ENCODE measurements at places on chromosomes 1 and 21.

GRCh38 chr1:198520524-198521254 lies 19.8 kb downstream of the ATP6V1G3 start:
- no peak for DNase-seq

DNA sequence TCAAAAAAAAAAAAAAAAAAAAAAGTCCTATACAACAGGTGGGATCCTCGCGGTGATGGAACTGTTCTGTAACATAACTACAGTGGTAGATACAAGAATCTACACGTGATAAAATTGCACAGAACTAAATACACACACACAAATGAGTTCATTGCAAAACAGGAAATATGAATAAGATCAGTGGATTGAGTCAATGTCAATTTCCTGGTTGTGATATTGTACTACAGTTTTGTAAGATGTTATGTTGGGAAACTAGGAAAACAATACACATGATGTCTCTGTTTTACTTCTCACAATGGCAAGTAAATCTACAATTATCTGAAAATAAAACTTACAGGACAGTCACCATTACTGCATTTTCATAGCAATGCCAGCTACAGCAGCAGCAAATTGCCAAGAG lies 59.8 kb downstream of the ITGB3BP start:
- DNase-seq: no peak

GRCh38 chr1:65764052-65764451 lies 28.6 kb upstream of the PDE4B start:
- no peak for DNase-seq

DNA sequence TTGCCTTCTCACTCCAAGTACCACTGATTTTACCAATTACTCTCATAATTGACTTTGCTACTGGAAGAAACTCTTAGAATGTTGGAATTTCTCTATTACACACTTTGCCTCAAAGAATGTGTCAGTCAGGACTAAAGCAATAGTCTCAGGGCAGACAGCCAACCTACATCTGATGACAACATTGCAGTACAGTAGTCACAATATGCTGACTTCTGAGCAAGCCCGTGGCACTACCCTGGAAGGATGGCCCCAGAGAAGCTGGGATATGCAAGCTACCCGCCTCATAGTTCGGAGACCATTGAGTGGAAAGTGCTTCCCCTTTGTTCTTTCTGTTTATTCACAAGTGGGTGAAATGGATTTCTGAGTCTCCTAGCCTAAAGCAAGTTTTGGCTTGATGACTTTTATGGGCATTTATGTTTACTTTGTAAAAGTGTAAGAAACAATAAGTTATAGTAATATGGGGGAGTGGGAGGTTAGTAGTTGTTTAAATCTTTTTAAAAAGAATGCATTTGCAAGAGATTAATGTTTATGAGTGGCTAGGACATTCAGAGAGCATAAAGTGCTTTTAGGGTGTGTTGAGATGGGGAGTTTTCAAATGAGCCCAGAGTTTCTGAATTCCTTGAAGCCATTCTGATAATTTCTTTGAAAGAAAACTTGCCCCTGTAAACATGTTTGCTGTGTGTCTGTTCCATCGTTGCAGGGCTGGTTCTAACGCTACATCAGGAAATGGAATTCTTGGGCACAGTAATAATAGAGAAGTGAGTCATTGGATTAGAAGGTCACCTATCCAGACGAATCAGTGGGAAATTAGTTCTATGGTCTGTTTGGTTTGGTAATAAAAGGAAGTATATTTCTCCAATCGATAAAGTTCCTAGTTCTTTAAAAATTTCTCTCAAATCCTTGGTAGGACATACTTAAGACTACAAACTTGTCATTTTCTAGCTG lies 63.8 kb downstream of the LMO4 start:
- DNase-seq: no peak

DNA sequence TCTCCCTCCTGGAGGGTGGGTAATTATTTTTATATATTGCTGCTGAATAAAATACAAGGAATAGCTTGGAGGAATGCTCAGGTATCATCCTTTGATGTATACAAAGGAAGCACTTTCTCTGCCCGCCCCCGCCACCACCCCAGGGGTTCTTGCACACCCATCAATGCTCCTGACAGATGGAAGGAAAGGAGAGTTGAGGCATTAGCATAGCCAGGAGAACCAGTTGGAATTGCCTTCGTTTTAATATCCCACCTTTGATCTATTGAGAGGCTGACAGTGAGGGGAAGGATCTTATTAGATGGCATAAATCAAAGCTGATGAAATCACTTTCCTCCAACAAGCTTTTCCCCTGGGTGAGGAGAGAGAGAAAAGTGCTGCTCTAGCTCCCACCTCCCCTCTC lies 71.1 kb downstream of the LGR6 start:
- DNase-seq: no peak

DNA sequence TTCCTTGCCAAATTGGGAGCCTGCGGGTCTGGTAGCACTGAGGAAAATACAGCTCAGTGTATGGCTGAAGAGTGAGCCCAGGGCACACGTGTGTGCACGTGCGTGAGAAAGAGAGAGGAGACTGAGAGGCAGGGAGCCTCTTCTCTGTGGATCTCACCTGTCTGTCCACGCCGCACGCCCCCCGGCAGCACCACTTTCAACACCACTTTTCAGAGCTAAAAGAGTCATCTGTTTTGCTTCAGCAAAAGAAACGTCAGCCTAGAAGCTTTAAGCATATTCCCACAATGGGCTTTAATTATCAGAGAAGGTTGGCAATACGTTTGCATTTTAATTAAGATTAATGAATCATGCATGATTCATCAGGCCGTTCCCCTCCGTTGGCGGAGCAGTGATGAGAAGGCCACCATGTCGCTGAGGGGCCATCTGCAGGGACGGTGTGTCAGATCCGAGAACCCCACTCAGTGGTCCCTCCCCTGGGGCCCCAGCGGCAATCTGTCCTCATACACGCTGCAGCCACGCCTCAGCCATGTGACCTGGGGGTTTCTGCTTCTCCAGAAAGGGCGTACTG lies 56.8 kb downstream of the SIK1 start:
- no peak for DNase-seq

DNA sequence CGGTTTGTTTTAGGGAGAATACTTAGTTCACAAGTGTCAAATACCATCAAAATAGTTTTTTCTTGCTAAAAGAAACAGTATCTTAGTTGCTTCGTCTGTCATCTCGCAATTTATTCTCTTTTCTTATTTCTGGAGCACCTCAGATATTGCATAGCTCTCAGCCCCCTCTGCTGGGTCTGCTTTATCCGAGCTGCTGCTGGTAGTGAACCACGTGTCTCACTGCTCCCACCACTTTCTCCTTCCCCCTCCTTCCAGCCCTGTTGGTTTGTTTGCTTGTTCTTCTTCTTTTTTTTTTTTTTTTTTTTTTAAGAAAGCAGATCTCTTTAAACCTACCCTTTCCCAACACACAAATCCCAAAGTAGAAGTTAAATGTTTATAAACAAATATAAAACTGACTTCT lies 170.8 kb downstream of the EDEM3 start:
- no peak for DNase-seq

DNA sequence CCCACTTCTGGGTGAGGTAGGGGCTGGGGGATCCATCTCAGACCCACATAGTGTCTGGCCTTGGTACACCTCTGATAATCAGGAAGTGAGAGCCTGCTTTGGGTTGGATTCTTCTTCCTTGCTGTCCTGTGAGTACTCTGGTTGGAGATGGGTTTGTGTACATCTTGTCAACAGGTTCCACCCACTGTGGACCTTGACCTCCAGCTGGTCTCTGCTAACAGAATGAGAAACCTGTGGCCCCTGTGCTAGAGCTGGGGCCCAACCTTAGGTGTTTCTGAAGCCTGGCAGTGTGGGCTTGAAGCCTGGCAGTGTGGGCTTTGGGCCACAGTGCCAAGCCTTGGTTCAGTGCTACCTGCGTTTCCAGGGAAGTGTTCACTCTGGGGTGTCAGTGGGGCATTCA lies 2.6 kb downstream of the ZBTB48 start:
- no peak for DNase-seq

DNA sequence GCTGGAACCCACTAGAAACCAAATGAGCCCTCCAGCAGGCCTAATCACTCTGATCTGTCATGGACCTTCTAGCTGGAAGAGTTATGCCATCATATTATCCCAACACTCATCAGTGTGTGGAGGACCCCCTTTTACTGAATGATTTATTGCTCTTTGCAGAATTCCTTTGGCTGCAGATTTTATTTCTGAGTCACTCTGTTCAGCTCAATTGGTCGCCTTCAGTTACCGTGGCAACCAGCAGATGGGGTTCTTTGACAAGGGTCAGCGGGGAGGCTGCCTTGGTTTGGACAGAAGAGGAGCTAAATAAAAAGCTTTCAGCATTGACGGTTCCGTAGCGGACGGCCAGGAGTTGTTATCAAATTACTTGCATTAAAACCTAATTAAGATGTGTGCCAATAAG lies 220.1 kb downstream of the SDCCAG8 start:
- DNase-seq: no peak

- no peak for DNase-seq
These were observed 140.5 kb downstream of the NTPCR start for GRCh38 chr1:233090746-233091494.

GRCh38 chr1:146036241-146036964 lies 14.9 kb upstream of the HJV start:
- no peak for DNase-seq

DNA sequence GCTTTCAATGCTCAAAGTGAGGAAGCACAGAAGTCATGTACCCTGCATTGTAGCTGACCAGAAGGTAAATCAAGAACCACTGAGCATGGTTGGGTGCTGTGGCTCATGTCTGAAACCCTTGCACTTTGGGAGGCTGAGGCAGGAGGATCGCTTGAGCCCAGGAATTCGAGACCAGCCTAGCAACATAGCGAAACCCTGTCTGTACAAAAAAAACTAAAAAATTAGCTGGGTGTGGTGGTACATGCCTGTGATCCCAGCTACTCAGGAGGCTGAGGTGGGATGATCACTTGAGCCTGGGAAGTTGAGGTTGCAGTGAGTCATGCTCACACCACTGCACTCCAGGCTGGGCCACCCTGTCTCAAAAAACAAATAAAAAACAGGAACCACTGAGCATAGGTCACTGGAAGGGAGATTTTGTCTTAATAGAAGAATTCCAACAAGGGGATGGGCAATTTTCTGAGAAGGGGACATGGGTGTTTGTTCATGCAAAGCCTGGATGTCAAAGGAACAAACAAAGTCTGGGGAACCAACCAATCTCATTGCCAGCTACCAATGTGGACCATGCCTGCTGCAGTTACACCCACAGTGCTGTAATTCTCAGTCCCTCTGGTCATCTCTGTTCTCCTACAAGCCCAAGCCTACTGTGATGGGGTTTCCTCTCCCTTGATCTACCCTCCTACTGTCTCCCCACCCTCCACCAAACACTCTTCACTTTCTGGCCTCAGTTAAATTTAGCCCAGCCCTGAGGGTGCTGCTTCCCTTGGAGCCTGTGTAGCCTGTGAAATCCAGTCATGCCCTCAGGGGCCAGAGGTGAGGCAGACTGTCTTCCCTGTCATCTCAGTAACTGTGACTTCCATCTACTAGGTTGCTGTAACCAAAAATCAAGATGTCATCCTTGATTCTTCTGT lies 47.9 kb downstream of the ELF3 start:
- DNase-seq: no peak

- DNase-seq: no peak
These were observed 133.0 kb upstream of the HMCN1 start for GRCh38 chr1:185601189-185601588.

- no peak for DNase-seq
These were observed 90.8 kb upstream of the CCDC190 start for GRCh38 chr1:162951553-162952315.

GRCh38 chr1:107963601-107964335 lies 1.2 kb downstream of the VAV3 start:
- DNase-seq: no peak

- no peak for DNase-seq
These were observed 11.0 kb upstream of the KCNA2 start for GRCh38 chr1:110617116-110617515.

GRCh38 chr1:77996734-77997133 lies 8.0 kb upstream of the DNAJB4 start:
- no peak for DNase-seq

DNA sequence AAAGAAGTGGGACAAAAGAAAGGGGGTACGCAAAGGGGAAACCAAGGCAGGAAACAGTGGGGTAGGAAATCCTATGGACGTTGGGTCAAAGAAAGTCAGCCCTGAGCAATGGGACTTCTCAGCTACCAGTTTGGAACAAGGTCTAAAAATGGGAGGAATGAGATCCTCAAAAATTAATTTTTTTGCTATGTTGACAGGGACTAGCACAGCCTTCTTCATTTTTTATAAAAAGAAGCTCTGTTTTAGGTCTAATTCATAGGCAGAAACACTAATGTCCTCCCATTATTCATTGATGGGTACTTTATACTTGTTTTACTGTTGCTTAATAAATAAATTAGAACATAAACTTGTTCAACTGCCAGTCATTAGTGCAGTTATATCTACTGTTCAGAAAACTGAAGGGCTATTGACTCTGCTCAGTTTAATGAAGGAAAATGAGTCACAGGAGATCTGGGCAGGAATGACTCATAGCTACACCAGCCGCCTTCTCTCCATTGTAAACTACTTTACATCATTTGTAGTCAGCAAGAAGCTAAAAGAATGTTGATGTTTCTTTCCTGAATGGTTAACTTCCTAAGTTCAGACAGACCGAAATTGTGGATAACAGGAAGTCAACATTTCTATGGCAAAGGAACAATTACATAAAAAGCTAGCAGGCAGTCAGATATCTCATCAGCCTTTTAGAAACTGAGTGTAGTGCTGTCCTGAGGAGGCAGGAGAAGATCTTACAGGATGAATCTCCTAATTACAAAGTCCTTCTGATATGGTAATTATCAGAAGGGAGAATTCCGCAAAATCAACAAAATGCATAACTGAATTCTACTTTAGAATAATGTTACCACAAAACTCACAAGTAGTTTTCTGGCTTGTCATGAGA lies 356.4 kb upstream of the PKN2 start:
- peak; percentile 43 for DNase-seq

- DNase-seq: no peak
These were observed 137.8 kb downstream of the SLC44A5 start for GRCh38 chr1:75472971-75473603.

DNA sequence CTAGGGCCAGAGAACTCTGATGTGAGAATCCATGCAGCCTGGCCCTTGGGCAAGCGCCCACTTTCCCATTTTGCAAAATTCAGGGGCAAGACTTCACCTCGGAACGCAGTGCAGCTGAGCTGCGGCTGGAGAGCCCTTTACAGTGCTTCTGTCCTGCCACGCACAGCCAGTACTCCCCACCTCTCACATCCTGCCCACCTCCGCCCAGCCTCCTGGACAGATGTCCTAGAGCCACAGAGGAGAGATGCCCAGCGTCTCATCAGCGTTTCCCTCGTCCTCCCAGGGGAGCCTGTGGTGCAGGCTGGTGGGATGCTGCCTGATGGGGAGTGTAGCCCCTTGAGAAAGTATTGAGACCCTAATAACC lies 29.6 kb downstream of the RUNX3 start:
- no peak for DNase-seq

- no peak for DNase-seq
These were observed 257.2 kb downstream of the PLPP3 start for GRCh38 chr1:56322211-56322610.

GRCh38 chr1:60558236-60558635 lies 484.7 kb upstream of the C1orf87 start:
- no peak for DNase-seq

GRCh38 chr1:240309769-240310168 lies 218.1 kb downstream of the FMN2 start:
- no peak for DNase-seq

All from HFF-Myc (cell line).